ENCODE measurements at places on chromosomes 2 and 18.

DNA sequence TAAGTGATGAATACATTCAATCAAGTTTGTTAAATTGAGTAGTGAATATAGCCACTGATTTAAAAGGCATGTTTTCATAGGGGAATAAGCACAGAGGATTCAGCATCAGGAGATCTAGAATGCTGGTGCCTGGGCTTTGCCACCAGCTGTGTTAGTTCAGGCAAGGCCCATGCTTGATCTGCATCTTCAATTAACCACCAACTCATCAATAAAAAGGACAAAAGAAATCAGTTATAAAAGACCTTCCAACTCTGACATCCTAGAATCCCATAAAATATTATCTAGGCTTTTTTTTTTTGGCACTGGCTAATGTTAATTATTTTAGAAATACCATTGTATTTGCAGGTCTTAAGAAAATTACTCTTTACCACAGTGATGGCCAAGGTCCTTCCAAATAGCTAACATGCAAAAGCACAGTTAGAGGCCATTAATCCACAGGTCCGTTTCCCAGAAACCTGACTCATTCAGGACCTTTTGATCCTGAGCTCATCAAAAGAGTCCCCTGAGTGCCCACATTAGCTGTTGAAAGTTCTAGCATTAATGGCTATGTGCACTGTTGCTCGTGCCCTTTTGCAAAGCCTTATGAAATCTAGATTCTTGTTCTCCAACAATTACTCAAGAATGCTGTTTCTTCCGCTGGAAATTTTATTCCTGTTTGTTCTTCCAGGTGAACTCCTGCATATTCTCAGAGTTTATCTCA lies 170.0 kb downstream of the CYRIA start:
- DNase-seq: no peak

GRCh38 chr2:105697781-105698449 lies 46.8 kb upstream of the NCK2 start:
- no peak for DNase-seq

- no peak for DNase-seq
Observed at GRCh38 chr2:191250400-191250799, 5.2 kb downstream of the MYO1B start.

DNA sequence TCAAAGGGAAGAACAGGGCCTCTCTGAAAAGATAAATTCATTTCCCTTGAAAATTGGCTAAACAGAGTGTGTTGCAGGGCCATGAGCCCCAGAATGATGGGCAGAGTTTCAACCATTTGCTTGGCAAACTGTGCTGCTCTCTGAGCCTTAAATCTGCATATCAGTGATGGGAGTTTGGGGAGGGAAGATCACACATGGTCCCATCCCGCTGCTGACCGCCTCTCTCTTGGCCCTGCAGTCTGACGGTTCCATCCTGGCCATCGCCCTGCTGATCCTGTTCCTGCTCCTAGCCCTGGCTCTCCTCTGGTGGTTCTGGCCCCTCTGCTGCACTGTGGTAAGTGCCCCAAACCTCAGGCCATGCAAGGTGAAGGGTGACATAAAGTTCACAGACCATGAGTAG lies 139.0 kb downstream of the ANTXR1 start:
- no peak for DNase-seq

DNA sequence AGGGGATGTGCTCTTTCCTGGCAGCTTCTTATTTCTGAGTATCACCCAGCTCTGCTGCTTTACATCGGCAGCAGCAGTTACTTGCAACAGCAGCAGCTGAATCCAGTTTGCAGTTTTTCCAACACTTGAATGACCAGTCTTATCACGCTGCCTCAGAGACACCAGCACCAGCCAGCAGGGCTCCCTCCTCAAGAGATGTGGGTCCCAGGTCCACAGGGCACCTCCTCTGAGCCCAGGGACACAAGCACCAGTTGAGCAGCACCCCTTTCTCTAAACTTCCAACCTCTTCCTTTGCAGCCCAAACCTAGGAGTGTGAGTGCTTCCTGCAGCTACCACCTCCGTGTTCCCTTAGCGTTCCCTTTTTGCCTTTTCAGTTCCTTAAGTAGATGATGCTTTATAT lies 50.4 kb upstream of the YPEL5 start:
- no peak for DNase-seq

DNA sequence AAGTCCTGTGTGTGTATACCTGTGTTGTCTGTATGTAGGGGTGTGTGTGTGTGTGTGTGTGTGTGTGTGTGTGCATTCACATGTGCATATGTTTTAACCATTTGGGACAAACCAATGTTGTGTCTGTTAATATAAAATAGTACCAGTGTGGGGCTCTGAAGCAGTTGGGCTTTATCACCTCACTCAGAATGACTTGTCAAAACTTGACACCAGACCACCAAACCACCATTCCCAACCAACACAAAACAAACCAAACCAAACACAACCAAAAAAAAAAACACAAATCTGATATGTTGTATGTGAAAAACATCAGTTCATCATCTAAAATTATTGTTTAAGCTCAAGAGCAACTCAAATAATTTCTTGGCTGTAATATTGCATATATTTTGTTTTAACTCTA lies 42.1 kb downstream of the CALCRL start:
- no peak for DNase-seq

DNA sequence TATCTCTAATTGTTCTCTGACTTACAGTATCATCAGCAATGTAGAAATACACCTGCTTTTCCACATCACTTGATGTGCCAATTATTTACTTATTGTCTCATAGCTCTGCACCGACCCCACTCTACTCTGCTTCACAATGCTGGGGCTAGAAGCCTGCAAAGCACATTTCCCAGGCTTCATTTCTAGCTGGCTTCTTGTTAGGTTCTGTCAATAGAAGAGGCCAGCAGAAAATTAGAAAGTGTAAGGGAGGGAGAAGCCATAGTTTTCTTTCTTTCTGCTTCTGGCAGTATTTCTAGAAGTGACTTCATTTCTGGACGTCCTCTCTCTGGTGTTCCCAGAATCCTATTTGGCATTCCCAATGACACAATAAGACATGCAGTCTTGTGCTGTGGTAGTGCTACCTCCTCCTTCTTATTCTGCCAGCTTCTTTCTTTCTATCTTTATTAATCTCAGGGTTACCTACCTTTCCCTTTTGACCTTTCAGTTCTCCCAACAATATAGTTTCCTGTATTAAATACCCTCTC lies 12.5 kb upstream of the TANC1 start:
- no peak for DNase-seq

- DNase-seq: peak; percentile 16
Observed at GRCh38 chr2:8303322-8303832, 378.5 kb upstream of the ID2 start.

DNA sequence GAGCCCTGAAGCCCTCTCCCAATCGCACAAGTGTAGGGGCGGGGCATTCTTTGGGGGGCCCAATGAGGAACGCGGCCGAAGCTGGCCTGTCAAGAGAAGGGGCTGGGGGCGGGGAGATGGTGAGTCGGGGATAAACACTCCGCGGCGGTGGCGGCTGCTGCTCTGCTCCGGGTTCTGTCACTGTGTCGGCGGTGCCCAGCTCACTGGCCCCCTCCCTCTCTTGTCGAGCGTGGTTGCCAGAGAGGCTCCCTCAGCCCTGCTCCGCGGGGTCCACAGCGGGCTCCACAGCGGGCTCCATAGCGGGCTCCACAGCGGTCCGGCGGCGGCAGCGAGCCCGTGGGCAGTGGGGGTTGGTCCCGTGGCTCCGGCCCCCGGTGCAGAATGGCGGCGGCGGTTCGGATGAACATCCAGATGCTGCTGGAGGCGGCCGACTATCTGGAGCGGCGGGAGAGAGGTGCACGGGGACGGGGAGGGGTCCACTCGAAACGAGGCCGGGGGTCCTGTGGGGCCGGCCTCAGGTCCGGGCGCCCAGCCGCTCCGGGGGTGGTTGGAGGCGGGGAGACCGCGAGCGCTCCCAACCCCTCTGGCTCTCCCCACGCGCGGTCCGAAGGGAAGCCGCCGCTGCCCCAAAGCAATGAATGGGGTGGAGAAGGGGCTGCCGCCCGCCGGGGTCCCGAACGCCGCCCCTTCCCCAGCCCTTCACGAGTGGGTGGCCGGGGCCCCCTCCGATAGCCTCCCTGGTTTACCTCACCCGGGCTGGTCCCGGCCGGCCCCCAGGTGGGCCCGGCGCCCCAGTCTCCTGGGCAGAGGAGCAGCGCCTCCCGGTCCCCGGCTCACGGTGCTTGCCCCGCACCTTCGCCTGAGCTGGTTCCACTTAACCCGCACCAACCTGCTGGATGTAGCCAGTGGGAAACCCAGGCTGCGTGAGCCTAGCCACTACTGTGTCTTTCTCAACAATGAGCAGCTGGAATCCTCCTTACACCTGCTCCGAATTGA lies at the start of gene MXD1:
TSS of gene MXD1 (plus strand) at position 160 of the 996 bp plus-strand sequence. CDS start at position 382, 222 bp downstream.
- DNase-seq: no peak

DNA sequence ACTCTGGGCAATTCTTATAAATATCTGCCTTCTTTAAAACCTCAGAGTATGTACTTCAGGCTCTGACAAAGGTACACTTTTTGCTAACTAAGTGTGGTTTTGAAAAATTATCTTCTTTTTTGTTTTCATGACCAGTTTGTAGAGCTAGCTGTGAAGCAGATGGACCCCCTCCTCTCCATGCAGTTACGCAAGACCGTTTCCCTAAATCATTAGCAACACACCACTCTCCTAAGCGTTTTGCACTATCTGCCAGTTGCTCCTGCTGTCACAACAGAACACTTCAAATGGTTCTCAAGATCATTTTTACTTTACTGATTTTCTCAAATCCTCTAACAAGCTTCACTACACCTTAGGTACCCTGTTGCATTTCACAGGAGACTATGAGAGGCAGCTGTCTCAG lies 53.3 kb downstream of the GULP1 start:
- DNase-seq: no peak

DNA sequence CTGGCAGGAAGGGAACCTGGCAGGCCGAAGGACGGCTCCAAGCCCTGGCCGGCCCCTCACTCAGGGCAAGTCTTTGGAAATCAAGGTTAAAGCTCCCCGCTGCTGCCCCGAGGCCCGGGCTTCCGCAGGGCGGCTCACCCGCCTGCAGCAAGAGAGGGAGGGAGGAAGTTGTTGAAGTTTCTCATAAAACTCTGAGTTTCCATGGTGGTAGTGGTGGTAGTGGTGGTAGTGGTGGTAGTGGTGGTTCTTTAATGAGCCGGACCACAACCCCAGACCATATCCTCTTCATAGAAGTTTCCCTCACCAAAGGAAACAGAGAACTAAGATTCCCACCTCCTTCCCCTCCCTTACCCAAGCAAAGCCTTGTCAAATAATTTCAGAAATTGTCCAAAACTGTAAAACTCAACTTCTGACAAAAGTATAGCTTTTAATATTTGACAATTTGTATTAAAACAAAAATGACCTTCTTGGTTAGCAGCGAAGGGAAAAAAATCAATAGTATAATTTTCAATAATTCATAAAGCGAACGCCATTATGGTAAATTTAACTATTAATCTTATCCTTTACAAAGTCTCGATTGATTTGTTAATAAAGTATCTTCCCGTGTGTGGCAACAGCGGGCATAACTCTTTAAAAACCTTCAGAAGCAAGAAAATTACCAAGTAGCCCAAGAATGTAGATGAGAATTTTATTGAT lies 1.5 kb upstream of the HOXD10 start:
- DNase-seq: no peak

DNA sequence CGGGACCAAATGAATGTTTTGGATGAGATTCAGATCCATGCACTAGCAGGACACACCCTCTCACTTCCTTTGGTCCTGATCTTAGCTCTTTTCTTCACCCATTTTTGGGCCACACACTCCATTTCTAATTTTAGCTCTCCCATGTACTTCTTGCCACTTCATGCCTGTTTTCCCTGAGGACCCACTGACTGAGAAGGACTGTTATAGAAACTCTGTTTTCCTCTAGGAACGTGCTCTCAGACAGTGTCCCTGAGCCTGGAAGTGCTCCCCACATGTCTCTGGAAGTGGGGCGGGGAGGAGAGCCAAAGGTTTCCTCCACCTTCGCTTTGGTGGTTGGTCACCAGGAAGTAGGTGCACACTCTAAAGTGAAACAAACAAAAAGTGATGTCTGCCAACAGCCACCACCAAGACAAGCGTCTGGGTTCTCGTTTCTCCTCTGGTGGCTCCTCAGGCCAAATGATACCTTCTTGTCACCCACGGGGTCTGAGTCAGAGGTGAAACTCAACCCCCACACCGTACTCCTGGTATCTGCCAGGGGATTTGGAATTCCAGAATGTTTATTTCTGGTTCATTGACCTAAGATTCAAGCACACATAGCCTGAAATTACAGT lies 74.7 kb downstream of the MERTK start:
- DNase-seq: no peak
